HL-60 (cell line): ENCODE measurements at places on chromosomes 7 and 10.

- DNase-seq = no peak
Observed at GRCh38 chr10:133139551-133140065, 20.4 kb upstream of the KNDC1 start.

DNA sequence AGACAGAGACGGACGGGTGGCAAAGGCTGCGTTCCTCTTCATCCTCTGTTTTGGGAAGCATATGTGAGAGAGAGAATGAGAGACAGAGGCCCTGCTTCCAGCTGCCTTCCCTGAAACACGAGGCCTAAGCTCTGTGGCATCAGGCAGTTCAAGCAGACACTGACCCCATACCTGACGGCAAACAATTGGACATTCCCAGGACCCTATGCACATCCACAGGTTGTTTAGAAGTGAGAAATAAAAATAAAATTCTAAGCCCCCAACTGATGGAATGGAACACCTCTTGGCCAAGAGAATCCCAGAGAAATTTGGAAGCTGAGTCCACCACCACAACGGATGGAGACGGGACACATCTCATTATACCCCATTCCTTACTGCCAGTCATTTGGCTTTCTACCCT, 105.3 kb downstream of the CPXM2 start:
- DNase-seq = no peak

- DNase-seq = no peak
Observed at GRCh38 chr10:43077421-43078171, 727 bp downstream of the RET start.

DNA sequence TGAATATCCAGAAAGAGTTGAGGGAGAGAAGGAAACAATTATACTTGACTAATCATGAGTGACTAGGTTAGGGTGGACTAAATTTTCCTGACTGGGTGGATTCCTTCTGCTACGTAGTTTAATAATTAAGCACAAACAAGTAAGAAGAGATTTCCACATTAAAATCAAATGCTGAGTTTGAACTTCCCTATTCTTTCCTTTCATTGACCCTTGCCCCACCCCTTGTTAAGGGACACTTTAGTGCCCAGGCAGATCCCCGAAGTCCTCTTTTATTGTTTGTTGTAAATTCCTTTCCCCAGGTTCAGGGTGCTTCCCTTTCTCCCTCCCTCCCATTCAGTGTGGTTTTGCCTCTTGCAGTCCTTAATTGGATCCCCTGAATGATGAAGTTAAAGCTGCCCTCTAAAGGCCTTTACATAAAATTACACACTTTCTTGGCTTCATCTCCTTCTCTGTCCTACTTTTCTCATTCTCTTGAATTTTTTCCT, 8.8 kb upstream of the SPAM1 start:
- DNase-seq = no peak

- no peak for DNase-seq
Observed at GRCh38 chr10:12503311-12503710, 154.0 kb downstream of the CAMK1D start.

DNA sequence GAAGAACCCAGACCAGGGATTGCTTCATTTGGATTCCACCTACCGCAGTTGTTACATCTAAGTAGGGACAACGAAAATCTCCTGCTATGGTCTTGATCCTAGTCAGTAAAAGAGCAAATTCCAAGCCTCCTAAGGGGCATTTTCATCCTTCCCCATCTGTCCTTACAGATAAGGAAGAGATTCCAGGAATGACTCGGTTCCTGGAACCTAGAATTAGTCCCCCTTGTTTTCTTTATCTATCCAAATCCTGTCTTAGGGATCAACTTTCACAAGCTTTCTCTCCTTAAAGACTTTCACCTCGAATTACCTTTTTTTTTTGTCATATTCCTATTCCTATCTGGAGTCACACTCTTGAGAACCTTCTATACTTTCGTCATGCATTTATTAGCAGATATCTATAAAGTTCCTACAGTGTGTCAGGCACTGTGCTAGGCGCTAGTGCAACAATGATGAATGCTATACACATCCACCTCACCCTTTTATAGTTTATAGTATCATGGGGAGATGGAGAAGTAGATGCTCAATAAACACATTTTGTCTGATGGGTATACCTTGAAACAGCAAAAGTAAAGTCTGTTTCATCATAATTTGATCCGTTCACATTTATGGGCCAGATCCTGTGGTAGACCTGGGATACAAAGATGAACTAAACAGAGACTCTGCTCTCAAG, 39.2 kb downstream of the LAMB4 start:
- no peak for DNase-seq

DNA sequence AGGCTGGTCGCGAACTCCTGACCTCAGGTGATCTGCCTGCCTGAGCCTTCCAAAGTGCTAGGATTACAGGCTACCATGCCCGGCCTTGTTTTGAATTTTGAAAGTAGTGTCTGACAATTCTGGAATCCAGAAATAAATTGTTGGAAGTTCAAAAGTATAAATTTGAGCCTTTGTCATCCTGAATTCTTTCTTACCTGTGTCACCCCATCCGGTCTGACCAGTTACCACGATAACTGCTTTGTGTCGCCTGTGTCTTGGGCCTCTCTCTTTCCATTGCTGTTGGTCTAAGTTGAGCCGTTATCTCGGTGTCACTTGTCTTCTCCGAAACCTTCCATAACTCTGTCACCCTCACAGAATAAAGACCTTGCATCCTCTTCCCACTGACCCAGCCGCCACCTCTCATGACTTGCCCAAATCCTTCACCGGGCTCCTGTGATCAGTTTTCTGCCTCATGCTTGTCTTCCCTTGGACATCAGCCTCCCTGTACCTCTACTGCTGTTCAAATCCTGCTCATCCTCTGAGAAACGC, 18.6 kb downstream of the CUL1 start:
- DNase-seq = no peak

GRCh38 chr7:117085275-117085674, 132.0 kb downstream of the ST7 start:
- DNase-seq = no peak

DNA sequence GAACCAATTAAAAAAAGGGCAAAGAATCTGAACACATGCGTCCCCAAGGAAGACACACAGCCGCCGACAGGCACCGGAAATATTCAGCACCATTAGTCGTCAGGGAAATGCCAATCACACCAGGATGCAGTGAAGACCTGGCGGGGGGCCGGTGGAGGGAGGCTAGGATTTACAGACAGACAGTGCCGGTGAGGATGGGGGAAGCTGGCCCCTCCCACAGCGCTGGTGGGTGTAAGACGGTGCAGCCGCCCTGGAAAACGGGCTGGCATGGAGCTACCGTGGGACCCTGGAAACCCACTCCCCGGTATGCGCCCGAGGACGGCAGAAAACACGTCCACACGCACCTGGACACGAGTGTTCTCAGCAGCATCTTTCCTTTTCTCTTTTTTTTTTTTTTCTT, 4.8 kb upstream of the ADAP1 start:
- no peak for DNase-seq

- DNase-seq = no peak
Observed at GRCh38 chr10:114499116-114499515, 94.8 kb upstream of the AFAP1L2 start.
